ENCODE measurements at places on chromosomes 5 and 9.

- DNase-seq = no peak
Measured at GRCh38 chr9:15543047-15543813, 9.6 kb upstream of the CCDC171 start.

GRCh38 chr9:6880626-6881025 is 122.9 kb downstream of the KDM4C start:
- DNase-seq = no peak

- no peak for DNase-seq
Measured at GRCh38 chr5:16427587-16427986, 38.0 kb downstream of the ZNF622 start.

- no peak for DNase-seq
Measured at GRCh38 chr5:32231929-32232328, 57.8 kb upstream of the GOLPH3 start.

DNA sequence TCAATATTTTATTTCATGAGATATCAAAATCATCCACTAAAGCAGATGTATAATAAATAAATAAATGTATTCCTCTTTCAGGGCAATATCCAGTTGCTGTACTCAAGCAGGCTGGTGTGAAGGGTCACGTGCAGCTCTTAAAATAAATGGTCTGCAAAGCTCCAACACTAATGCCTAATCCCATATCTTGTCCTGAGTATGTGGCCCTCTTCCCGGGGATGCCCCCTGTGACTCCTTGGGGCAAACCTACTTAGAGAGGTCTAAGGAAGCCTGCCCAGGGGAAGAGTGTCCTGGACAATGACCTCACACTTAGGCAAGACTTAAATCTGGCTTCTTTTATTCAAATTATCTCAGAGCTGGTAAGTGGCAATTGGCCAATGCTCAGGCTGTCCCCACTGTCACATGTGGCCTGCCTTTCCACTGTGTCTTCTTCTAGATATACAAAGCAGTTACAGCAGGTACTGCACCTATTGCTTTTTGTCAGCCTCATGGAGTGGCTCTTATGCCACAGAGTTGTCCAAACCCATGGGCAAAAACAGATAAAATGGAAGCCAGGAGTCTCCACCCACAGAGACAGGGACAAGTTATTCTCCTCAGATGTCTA is 55.3 kb downstream of the SEMA5A start:
- no peak for DNase-seq

DNA sequence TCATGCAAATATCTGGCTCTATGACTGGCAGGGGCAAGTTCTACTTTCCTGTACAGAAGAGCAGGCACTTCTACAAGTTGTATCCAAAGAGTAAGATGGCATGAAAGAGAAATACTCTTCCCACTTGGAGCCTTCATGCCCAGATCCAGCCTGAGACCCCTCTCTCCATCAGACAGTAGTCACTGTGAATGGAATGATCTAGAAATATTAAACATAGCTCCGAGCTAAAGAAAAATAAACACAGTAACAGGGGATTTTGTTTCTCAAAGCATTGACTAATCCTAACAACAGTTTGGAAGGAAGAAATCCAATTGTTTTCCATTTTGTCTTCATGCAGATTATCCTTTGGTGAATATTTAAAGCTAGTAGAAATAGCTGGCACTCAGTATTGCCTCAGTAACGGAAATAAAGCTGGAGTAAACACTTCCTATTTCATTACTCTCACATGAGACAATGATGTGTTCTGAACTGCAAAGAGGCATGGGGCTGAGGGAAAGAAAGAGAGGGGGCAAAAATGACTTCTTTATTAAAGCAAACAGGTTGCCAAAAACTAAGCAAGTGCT is 100.0 kb downstream of the SEMA5A start:
- no peak for DNase-seq

GRCh38 chr9:131278702-131279111 is 2.4 kb upstream of the FAM78A start:
- peak; percentile 48 for DNase-seq

GRCh38 chr5:51500-51823 is 40.5 kb upstream of the PLEKHG4B start:
- no peak for DNase-seq

- no peak for DNase-seq
Measured at GRCh38 chr5:528629-529511, 4.6 kb upstream of the SLC9A3 start.

DNA sequence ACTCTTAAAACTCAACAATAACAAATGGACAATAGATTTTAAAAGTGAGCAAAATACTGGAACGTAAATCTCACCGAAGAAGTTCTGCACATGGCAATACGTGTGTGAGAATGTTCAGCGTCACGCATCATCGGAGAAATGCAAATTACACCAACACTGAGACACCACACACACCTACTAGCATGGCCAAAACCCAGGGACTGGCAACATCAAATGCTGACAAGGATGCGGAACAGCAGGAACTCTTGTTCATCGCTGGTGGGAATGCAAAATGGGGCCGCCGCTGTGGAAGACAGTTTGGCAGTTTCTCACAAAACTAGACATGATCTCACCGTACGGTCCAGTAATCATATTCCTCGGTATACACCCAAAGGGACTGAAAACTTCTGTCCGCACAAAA is 21.6 kb upstream of the CLPTM1L start:
- DNase-seq = no peak

GRCh38 chr5:158074992-158075769 is 216.2 kb upstream of the CLINT1 start:
- peak; percentile 43 for DNase-seq

DNA sequence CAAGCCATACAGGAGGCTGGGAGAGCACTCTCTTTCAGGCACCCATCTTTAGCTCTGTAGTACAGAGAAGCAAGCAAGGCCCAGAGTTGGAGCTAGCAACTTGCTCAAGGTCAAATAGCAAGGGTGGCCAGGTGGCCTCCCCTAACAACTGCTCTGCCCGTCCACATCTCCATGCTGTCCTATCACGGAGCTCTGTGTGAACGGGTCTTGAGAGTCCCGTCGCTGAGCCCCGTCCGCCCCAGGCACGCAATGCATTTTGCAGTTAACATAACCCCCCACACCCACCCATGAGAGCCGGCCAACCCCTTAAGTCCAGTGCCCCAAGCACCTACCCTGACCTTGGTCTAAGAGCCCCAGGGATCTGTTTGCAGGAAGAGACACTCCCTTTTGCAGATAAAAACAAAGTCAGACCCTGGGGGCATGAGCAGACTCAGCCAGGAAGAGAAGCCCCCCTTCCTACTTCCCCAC is 1.5 kb downstream of the RNF44 start:
- no peak for DNase-seq

DNA sequence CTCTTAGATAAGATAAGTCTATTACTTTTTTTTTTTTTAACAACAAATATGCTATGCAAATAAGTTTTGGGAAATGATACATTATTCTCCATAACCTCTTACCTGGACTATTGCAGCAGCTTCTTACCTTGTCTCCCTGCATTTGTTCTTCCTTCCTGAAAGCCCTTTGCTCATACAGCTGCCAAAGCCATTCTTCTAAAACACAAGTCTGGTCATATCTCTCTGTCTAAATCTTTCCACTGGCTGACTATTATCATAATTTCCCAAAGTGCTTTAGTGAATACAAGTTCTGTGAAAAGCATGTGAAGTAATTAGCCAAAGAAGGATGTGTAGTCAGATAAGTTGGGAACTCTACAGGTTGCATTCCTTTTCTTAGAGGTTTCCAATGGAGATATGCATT is 115.4 kb upstream of the CNTLN start:
- DNase-seq = no peak

GRCh38 chr5:83494666-83495065 is 23.1 kb downstream of the VCAN start:
- no peak for DNase-seq

- no peak for DNase-seq
Measured at GRCh38 chr5:96708600-96708999, 46.4 kb downstream of the CAST start.

- no peak for DNase-seq
Measured at GRCh38 chr5:172561151-172561550, 79.9 kb upstream of the NEURL1B start.

- no peak for DNase-seq
Measured at GRCh38 chr9:123957731-123958130, 27.8 kb upstream of the DENND1A start.

- DNase-seq = no peak
Measured at GRCh38 chr5:3661755-3662296, 66.2 kb downstream of the IRX1 start.

GRCh38 chr9:138042640-138043039 is 165.1 kb downstream of the CACNA1B start:
- DNase-seq = no peak

DNA sequence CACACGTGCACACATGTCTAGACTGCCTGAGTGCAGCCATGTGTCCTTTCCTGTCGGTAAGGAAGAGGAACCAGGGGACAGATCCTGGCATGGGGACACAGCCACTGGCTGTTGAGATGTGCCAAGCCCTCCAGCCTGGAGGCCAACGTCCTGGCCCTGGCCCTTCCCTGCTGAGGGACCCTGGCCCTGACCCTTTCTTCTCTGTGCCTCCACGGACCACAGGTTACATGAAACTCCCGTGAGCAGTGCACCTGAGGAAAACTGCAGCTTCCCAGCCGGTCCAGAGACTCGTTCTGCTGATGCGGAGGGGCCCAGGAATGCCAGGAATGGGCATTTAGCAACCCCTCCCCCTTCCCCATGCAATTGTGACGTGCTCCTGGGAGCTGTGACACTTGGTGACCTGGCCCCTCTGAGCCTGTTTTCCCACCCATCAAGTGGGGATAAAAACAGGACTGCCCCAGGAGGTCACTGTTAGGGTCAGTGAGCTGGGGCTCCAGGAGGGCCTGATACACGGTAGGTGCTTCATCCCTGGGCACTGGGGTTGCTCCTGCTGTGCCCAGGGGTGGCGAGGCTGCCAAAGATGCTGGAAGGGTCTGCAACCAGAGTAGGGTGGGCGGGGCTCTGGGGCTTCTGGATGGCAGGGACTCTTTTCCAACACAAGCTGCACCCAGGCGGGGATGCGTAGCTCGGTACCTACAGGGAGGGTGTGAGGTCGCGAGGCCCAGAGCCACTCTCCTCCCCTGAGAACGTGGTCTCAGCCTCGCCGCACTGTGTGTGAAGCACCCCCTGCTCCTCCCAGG is 151.5 kb downstream of the C9orf50 start:
- DNase-seq = no peak

- DNase-seq = no peak
Measured at GRCh38 chr5:1929108-1929991, 46.6 kb upstream of the IRX4 start.

DNA sequence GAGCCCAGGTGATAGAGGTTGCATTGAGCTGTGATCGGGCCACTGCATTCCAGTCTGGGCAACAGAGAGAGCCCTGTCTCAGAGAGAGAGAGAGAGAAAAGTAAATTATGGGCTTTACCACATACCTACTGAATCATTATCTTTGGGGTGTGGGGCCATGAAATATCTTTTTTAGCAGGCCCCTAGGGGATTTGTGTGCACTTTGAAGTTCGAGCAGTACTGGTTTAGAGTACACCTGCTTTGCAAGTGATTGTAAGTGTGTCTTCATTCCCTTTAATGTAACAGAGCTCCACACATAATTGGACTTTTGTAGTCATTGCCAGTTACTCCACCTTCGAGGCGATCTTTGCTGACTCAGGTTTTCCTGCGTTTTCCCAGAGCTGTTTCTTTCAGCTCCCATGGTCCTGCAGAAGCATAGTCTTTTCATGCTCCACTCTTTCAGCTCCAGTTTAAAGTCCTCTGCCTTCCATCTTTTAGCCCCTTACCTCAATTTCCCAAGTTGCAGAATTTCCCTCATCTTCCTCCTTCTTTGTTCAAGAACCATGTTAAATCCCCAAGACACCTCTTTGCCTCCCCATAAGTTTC is 24.0 kb upstream of the FRMPD1 start:
- no peak for DNase-seq

GRCh38 chr5:65066387-65067146 is 297.8 kb downstream of the CWC27 start:
- DNase-seq = no peak

- no peak for DNase-seq
Measured at GRCh38 chr9:124855944-124856765, 2.9 kb downstream of the WDR38 start.

GRCh38 chr5:132474131-132474723 is 16.3 kb downstream of the IRF1 start:
- no peak for DNase-seq

DNA sequence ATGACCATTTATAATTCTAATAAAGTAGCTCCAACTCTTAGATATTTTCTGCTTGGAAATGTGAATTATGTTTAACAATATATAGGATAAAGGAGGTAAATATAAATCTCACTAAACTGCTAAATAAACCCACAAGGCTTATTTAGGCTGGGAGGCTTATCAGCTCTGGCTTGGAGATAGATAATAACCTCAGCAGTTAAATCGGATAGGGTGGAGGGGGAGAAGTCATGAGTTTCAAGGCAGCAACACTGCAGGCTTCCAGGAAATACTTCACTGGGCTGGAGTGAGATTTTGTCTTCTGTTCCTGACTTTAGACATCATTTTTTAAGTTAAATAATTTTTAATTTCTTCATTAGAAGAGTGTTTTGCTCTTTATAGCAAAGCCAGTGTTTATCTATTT is 80.0 kb upstream of the ITGA2 start:
- no peak for DNase-seq

- peak; percentile 28 for DNase-seq
Measured at GRCh38 chr9:79610791-79611614, 39.2 kb downstream of the TLE4 start.

- no peak for DNase-seq
Measured at GRCh38 chr9:95211028-95211427, 106.5 kb downstream of the FANCC start.

- no peak for DNase-seq
Measured at GRCh38 chr5:79330071-79330470, 94.1 kb downstream of the JMY start.

GRCh38 chr9:114720086-114720676 is 38.2 kb upstream of the TEX48 start:
- no peak for DNase-seq

GRCh38 chr9:18390393-18390792 is 83.6 kb upstream of the ADAMTSL1 start:
- DNase-seq = no peak

DNA sequence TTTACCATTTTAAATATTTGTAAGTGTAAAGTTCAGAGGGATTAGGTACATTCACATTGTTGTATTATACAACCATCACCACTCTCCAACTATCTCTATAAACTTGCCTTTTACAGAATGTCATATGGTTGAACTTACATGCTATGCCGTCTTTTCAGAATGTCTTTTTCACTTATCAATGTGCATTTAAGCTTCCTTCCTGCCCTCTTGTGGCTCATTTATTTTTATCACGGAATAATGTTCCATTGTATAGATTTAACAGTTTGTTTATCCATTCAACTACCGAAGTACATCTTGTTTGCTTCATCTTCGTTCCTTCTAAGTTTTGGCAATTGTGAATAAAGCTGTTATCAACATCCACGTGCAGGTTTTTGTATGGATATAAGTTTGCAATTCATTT is 133.3 kb upstream of the C6 start:
- no peak for DNase-seq

DNA sequence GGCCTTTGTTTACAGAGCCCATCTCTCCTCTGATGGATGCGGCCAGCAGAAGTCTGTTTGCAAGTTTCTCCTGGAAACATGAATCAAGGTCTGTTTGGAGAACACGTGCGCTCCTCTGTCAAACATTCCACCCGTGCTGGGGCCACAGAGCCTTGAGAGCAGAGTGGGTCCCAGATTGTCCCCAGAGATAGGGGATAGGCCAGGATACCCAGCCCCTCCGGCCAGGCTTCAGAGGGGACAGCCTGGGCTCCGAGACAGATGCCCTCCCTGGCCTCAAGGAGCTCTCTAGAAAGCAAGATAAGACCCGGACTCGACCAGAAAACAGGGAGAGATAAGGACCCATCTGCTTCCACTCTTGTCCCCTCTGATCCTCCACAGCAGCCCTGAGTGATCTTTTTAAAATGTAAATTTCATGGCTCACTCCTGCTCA is 40.4 kb upstream of the HAND1 start:
- no peak for DNase-seq

GRCh38 chr5:160289356-160289651 is 23.1 kb downstream of the CCNJL start:
- no peak for DNase-seq
